ENCODE measurements at places on chromosomes 7 and 10.

DNA sequence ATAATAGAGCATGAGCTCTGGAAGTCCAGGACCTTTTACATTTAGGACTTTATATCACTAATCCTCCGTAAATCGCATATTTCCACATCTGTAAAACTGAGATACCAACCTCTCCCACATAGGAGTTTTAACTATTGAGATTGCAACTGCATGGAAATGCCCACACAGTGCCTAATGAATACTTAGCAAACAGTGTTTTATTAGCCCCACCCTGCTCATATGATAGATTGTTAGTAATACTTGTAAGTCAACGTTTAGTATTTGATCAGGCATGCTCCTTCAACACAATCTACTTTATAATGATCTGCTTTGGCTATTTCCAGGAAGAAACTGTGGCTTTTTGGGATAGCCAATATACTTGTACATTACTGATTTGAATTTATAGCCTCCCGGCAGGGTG lies 8.5 kb downstream of the PDZD8 start:
- no peak for DNase-seq

GRCh38 chr10:28984431-28984830 lies 304.4 kb upstream of the LYZL1 start:
- DNase-seq = no peak

DNA sequence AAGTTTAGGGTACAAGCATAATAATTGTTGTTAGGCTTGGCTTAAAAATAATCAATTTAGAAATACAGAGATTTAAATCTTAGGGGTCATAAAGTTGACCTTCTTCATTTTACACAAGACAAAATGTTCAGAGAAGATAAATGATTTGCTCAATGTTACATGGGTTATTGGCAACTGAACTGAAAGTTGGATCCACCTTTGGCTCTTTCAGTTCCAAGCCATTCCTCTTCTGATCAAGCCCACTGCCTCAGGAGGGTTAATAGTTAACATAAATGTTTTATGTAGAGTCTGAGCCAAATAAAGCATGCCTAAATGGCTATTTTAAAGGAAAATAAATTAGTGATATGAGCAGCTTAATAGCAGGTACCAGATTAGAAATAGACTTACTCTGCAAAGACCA lies 79.1 kb upstream of the RHOBTB1 start:
- DNase-seq = no peak

DNA sequence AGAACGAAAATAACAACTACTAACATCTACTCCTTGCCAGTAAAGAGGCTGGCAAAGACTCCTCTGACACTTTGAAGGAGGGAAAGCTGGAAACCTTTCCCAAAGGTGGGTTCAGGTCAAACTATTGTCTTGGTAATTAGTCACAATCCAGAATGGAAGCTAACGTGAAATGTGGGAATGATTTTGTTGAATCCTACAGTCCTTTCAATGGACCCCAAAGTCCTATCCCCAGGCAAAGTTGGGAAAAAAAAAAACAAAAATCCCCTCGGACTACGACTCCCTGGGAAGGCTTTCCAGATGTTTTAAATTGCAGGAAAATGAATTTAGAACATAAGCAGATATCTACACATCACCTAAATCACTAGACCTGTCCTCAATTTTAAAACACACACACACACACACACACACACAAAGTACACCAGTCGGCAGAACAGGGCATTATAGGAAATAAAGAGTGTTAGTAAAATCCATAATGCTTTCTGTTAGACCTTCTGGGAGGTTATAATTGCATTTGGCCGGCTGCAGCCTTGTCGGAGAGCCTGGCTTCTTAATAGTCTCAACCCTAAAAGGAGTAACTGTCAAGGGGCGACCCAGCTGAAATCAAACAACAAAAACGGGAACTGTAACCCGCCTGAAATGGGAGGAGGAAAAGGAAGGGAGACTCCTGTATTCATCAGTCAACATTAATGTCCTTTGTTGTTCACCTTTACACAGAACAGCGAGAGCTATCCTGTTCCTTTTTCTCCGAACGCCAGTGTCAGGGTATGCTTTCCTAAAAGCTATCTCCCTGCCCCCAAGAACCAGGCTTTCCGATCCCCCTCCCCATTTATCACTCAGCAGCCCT lies 1.5 kb downstream of the DOCK4 start:
- no peak for DNase-seq

DNA sequence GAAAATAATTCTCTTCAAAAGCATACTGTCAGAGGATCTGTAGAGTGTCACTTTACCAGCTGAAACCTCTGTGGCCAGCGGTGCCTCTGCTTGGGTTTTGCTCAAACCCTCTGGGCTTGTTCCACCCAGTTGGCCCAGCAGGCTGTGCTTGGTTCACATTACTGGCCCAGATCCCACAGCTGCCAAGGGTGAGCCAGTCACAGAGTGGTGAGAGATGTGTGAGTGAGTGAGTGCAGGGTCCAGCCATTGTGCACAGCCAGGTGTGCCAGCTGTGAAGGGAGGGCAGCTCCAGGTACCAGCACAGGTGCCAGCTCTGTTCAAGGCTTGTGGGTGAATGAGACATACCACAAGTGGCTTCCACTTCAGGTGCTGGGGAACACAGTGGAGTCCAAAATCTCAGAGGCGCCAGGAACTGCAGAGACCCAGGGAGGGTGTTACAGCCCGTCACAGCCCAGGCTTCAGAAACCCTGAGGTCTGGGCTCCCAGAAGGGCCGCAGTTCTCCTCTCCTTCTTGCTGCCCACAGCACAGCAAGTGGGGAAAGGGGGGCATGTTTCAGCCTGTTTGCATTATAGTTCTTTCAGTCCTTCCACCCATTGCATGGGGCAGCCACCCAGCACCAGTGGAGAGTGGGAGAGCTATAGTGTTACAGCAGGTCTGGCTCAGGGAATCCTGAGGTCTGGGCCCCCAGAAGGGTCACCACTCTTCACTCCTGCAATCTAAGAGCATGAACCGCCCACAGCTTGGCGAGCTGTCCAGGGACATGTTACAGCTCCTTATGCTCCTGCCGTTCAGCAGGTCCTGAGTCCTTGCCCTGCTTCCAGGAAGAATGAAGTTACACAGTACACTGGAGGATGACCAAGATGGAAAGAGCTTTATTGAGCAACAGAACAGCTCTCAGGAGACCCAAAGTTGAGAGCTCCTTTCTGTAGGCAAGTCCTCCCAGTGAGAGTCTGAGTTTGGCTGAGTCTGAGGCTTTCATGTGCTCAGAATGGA lies 931.7 kb upstream of the SORCS1 start:
- DNase-seq = no peak

- DNase-seq = no peak
Measured at GRCh38 chr7:51366930-51367613, 50.5 kb upstream of the COBL start.

DNA sequence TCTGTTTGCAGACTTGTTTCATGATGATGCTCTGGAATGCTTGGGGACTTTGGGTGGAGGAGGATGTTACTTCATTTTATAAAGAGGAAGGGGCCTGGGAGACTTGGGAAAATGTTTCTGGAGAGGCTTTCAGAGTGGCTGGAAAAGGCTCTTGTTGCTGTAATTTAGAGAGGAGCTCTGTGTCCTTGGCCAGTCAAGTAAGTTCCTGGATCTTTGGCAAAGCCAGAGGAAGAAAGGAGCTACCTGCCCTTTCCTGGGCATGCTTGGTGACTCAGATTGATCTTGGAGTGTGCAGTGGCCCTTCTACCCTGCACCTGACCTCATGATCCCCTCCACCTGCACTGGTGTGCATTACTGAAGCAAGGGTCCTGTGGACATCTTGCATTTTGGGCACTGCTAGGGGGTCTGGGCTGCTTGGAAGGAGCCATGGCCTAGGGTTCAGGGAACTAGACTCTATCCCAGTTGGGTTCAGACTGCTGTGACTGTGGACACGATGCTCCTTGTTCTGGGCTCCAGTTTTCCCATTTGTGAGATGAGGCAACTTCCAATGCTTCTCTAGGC lies 56.1 kb downstream of the ADCYAP1R1 start:
- no peak for DNase-seq

- no peak for DNase-seq
Measured at GRCh38 chr10:98556061-98556460, 109.3 kb upstream of the HPS1 start.

DNA sequence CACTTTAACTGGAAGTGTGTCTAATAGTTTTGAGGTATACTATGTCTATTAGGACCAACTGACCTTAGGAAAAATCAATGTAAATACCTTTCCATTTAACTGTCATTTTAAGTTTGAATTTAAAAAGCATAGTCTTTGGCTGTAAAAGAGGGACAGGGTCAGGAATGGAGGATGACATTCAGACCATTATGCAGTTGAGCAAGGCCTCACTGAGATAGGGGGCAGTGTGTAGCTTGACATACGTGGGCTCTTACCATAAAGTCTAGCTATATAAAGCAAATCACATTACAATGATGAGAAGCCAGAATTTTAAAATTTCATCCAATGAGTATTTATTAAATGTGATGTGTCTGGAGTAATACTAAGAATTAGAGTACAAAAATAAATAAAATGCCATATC lies 17.9 kb downstream of the PALS2 start:
- no peak for DNase-seq

DNA sequence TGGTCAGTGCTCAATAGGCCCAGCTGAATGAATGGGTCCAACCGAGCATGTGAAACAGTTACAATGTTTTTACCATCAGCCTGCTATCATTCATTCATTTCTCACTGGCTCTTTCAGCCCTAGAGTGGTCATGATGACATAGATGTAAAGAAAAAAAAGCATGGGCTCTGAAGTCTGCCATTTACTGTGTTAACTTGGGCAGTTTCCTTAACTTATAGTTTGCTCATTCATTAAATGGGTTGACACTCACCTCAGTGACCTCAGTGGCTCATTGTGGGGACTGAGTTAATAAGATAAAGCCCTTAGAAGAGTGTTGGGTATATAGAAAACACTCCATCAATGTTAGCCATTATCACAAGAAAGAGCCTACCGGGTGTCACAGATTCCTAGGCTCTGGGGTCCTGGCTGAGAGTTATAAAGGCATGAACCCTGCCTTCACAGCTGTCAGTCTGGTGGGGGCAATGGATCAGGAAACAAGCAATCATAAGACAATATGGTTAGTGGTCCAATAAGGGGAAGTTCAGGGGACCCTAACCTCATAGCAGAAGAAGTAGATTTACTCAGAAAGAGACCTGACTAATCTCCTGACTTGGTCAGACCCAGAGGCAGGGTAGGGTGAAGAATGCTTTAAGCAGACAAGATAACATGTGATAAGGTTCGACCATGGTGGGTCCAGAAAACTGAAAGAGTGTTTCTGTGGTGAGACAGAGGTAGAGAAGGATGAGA lies 29.7 kb upstream of the GPAM start:
- no peak for DNase-seq

- no peak for DNase-seq
Measured at GRCh38 chr10:126704649-126705048, 34.2 kb upstream of the C10orf90 start.

DNA sequence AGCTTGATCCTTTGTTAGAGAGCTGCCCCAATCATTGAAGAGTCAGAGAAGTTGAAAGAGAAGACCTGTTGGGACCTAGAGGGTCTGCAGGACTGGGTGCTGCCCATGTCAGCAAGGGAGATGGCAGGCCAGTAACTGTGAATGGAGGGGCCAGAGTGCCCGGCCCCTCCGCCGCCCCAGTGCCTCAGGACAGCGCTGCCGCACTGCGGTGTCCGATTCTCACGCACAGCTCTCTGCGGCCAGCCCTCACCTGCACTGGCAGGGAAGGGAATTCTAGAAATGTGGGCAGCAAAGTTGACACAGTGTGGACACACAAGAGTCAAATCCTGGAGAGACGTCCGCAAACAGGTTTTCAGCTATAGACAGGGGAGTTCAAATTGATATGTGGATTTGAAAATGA lies 373.5 kb downstream of the TCERG1L start:
- DNase-seq = no peak

- DNase-seq = no peak
Measured at GRCh38 chr7:22154143-22154529, 202.8 kb downstream of the RAPGEF5 start.

GRCh38 chr10:93458821-93459257 lies 23.3 kb downstream of the MYOF start:
- no peak for DNase-seq

DNA sequence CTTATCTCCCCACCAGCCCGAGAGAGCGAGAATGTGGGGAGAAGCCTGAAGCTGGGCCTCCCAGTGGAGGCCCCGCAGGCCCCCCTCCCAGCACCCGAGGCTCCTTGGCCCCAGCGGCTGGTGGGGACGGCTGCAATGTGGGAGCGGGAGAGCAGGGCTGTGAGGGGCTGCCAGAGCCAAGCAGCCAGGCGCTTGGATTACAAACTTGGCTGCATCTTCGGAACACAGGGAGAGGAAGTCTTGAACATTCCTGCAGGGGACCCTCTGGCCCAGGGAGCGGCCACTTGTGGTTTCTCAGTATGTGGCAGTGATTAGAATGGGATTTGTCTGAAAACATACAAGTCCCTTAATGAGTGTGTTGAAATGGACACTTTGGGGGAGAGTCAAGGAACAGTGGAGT lies 23.2 kb downstream of the ELN start:
- no peak for DNase-seq

DNA sequence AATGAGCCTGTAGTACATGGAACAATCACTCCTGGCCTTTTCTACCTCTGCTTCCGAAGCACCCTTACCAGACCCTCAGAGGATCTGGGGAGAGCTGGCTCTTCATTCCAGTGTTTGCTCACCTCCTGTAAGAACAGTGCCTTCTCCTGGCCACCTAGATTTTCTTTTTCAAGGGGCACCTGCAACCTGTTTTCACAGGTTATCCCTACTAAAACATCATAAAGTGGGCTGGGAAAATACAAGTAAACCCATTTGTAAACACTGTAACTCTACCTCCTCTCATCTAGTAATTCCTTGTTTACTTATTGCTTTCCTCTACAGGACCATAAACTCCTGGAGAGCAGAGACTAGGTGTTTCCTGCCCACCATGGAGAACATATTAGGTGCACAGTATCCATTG lies 1.1 kb downstream of the PIK3AP1 start:
- no peak for DNase-seq

GRCh38 chr7:129122751-129123509 lies 21.6 kb upstream of the TSPAN33 start:
- DNase-seq = no peak

DNA sequence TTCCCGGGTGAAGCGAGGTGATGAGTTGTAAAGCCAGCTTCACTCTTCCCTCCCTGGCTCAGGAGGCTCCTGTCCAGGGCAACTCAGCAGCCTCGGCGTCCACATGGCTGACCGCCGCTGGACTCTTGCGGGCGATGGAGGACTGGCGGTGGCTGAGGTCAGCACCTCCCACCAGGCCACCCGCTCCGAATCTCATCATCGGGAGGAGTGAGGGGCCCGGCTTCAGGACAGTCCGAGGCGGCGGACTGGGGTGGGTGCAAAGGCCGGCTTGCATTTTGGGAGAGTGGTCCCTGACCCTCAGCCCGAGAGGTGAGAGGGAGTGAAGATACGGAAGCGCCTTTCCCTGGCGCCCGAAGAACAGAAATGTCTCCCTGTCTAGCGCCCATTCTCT lies 759 bp downstream of the DNAJB12 start:
- DNase-seq = no peak
